ENCODE measurements at places on chromosomes 13 and 19.

GRCh38 chr19:30648866-30649862 is 277.0 kb downstream of the ZNF536 start:
- no peaks in the 10 kb centered on the region for H3K4me1 ChIP-seq
- H3K27me3 ChIP-seq = peaks cover 50% of the 10 kb centered on the region
- H3K4me3 ChIP-seq = no peak overlapping the region

GRCh38 chr13:83622422-83622784 is 259.9 kb downstream of the SLITRK1 start:
- H3K4me3 ChIP-seq = no peak overlapping the region
- DNase-seq = no peak
- peaks cover 1% of the 10 kb centered on the region for H3K27me3 ChIP-seq
- H3K4me1 ChIP-seq = peaks cover 17% of the 10 kb centered on the region

DNA sequence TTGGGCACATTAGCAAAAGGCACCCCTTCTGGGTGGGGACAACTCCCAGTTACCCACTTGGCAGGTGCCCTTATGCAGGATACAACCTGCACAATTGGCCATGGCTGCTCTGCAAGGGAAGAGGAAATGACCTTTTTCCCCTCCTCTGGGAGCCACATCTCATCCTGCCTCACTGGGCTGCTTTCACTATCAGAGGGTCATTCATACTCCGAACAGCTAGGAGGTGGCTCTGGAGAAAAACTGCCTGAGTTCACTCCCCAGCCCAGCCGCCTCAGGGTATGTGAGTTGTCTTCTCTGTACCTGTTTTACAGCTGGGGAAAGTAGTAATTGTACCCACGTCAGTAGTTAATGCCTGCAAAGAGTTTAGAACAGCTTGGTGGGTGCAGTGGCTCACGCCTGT is 7.1 kb upstream of the ACTN4 start:
- H3K27me3 ChIP-seq = no peaks in the 10 kb centered on the region
- no peak overlapping the region for H3K4me3 ChIP-seq
- peaks cover 2% of the 10 kb centered on the region for H3K4me1 ChIP-seq
- no peak for DNase-seq
- H3K36me3 ChIP-seq = peaks cover 2% of the 10 kb centered on the region

GRCh38 chr19:14402332-14403144 is 16.6 kb downstream of the DDX39A start:
- peaks cover 23% of the 10 kb centered on the region for H3K4me1 ChIP-seq
- H3K4me3 ChIP-seq = no peak overlapping the region
- no peak for DNase-seq
- H3K27me3 ChIP-seq = no peaks in the 10 kb centered on the region
- H3K36me3 ChIP-seq = peaks cover 4% of the 10 kb centered on the region
- H3K27ac ChIP-seq = no peak overlapping the region

GRCh38 chr13:108993346-108993745 is 363.9 kb downstream of the MYO16 start:
- H3K36me3 ChIP-seq = no peaks in the 10 kb centered on the region
- no peak overlapping the region for H3K27ac ChIP-seq
- H3K27me3 ChIP-seq = no peaks in the 10 kb centered on the region

- H3K27me3 ChIP-seq = no peaks in the 10 kb centered on the region
- H3K4me1 ChIP-seq = no peaks in the 10 kb centered on the region
- DNase-seq = no peak
- H3K27ac ChIP-seq = no peak overlapping the region
- no peaks in the 10 kb centered on the region for H3K36me3 ChIP-seq
These were observed 126.3 kb downstream of the KCTD12 start for GRCh38 chr13:76759877-76760276.

- H3K4me1 ChIP-seq = no peaks in the 10 kb centered on the region
- DNase-seq = no peak
- peaks cover 8% of the 10 kb centered on the region for H3K27me3 ChIP-seq
These were observed 277.8 kb downstream of the POU4F1 start for GRCh38 chr13:78325585-78325984.

GRCh38 chr19:5904352-5905113 is at the start of gene VMAC:
Gene VMAC (plus strand): TSS chr19:5904872. CDS start chr19:5904891, 19 bp downstream.
- H3K27me3 ChIP-seq = no peaks in the 10 kb centered on the region
- peaks cover 22% of the 10 kb centered on the region for H3K4me1 ChIP-seq
- DNase-seq = peak; percentile 100
- no peaks in the 10 kb centered on the region for H3K36me3 ChIP-seq

- H3K27me3 ChIP-seq = peaks cover 1% of the 10 kb centered on the region
- H3K36me3 ChIP-seq = no peaks in the 10 kb centered on the region
- no peak for DNase-seq
- no peak overlapping the region for H3K27ac ChIP-seq
- peaks cover 11% of the 10 kb centered on the region for H3K4me1 ChIP-seq
These were observed 19.1 kb upstream of the CXCL17 start for GRCh38 chr19:42461700-42462324.

DNA sequence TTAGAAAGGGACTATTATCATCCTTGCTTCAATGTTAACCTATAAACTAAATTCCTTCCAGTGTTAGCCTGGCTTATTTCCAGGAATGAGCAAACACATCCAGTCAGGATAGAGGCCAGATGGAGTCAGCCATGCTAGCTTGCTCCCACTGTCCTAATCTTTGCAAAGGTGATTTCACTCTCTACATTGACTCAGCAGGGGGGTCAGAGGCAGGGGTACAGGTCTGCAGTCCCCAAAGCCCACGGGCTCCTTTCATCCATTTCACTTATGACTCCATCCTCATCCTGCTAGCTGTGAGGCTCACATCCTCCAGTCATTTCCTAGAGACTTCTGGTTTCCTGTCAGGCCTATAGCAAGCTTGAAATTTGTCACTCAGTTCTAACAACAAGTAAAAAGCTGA is 63.4 kb upstream of the CEACAM8 start:
- H3K4me1 ChIP-seq = no peaks in the 10 kb centered on the region
- peaks cover 2% of the 10 kb centered on the region for H3K27me3 ChIP-seq
- no peak overlapping the region for H3K27ac ChIP-seq
- no peak for DNase-seq

GRCh38 chr13:76764429-76764828 is 121.8 kb downstream of the KCTD12 start:
- no peak overlapping the region for H3K27ac ChIP-seq
- peaks cover 10% of the 10 kb centered on the region for H3K4me1 ChIP-seq
- H3K36me3 ChIP-seq = no peaks in the 10 kb centered on the region
- no peaks in the 10 kb centered on the region for H3K27me3 ChIP-seq
- no peak for DNase-seq
- no peak overlapping the region for H3K4me3 ChIP-seq
